ENCODE measurements at places on chromosomes 2 and 18.
A peak's percentile ranks its signal among the peaks of the same experiment; 100 is the strongest.

DNA sequence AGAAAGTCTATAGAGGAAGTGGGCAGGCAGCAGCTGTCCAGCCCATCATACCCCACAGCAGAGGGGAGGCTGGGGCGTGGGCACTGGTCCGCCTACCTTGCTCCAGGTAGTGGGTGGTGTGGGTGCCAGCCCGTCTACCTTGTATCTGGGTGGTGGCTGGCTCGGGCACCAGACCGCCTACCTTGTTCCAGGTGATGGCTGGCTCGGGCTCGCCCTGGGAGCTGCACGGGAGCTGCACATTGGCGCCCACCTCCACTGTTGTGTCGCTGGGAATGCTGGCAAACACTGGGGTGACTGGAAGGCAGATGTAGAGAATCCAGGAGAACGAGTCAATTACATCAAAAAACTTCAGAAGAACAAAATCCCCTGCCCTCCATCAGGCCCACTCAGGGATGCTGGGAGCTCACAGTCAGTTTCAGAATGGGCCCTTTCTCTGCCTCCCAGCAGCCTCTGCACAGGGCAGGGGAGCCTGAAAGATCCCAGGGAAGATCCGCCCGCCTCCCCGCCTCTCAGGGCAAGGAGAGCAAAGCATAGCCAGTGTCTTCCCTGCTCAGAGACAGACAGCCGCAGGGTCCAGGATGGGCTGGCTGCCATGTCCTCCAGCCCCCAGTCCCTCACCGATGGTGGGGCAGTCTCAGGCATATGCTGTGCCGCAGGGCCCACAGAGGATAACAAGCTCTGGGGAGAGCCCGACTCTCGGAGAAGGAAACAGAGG is 82.3 kb downstream of the PXDN start:
- no peak for DNase-seq

DNA sequence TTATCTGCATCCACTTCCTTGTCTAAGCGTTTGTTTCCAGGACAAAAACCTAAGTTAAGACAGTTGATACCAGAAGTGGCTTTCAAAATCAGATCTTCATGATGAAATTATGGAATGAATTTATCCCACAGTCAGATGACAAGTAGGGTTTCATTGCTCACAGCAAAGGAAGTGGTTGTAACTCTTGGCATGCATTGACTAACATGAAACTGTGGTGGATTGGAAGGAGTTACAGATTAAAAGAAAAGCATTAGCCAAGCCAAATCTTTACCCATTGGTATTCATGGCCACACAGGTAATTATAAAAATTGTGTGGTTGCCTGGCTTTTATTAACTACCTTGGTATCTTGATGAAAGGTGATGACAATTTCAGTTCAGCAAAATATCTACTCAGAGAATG is 438.0 kb upstream of the NXPH2 start:
- no peak for DNase-seq

DNA sequence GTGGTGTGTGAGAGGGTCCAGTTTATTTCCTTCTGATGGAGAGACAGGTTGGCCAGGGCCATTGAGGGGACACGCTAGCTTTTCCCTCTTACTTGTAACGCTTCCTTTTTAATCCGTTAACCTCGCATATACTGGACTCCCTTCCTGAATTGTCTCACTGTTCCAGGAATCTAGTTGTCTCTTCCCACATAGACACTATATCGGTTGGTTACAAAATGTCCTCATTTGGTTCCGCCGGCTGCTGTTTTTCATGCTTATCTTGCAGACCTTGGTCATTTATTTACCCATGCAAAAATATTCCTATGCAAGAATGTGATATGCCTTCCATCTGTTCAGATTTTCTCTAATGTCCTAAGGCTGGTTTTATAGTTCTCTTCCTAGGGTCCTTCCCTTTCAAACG is 35.0 kb downstream of the NEURL3 start:
- DNase-seq, result no peak

DNA sequence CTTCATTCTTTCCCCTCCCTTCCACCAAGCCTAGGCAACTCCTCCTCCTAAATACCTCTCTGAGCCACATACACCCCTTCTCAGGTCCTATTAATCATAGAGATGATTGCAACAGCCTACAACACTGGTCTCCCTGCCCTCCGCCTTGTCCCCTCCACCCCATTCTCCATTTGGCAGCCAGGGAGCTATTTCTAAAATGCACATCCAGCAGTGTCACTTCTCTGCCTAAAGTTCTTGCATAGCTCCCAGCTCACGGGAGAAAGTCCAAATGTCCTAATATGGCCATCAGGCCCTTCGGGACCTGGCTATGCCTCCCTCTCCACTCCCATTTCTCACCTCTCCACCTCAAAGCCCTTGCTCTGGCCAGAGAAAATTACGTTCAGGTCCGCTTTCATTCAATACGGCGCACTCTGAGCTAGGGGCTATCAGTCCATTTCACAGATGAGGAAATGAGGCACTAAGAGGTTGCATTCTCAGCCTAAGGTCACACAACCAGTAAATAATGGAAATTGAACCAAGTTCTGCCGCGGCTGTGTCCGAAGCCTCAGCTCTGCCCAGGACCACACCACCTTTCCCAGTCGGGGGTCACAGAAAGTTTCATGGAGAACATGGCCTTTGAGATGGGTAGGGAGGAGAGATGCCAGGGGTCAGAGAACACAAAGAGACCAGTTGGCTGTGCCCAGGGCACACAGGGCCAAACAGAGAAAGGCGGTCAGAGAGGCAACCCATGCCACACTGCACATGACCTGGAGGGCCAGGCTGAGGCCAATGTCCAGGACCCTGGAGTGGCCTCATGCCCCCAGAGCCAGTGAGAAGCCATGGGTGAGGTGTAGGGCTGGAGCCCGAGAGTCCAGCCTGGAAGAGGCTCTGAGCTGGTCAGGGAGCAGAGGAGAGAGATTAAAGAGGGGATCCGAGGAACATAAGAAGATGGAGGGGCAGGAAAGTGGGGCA is 72.8 kb downstream of the TNS1 start:
- peak; percentile 71 for DNase-seq

GRCh38 chr2:43345872-43346271 is 119.5 kb upstream of the ZFP36L2 start:
- DNase-seq, result no peak

- no peak for DNase-seq
Measured at GRCh38 chr18:54089749-54090459, 134.6 kb downstream of the MBD2 start.

DNA sequence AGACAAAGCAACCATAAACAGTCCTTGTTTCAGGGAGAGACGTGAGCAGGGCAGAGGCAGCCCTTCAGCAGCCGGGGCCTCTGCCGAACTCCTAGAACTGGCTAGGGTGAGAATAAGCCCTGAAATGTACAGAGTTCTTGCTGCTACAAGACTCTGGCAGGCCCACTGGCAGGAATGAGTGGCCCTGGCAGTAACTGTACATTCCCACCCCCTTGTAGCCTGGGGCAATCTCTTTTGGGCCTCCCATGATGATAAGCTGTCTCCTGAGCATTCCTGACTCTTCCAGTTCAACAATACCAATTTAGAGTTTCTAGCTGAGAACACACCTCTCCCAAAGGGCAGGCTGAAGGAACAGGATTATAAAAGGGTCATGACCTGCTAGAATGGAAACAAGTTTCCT is 54.3 kb downstream of the HAUS1 start:
- DNase-seq, result no peak

GRCh38 chr2:173231042-173231441 is 123.6 kb upstream of the CDCA7 start:
- peak; percentile 99 for DNase-seq

DNA sequence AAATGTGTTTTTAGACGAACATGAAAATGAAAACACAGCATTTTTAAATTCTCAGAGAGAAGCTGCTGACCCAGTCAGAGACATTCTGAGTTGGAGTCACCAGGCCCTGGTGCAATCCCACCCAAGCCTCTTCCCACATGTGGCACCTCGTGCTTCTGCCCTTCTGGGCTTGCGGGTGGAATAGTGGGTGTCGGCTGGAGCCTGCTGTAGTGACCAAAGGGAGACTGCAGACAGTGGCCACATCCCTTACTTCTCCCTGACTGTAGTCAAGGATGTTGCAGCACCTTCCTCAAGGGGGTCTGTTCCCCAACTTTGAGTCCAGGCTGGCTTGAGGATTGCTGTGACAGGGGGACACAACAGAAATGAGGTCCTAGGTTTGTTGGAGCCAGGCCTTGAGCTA is 104.4 kb upstream of the GLI2 start:
- no peak for DNase-seq

DNA sequence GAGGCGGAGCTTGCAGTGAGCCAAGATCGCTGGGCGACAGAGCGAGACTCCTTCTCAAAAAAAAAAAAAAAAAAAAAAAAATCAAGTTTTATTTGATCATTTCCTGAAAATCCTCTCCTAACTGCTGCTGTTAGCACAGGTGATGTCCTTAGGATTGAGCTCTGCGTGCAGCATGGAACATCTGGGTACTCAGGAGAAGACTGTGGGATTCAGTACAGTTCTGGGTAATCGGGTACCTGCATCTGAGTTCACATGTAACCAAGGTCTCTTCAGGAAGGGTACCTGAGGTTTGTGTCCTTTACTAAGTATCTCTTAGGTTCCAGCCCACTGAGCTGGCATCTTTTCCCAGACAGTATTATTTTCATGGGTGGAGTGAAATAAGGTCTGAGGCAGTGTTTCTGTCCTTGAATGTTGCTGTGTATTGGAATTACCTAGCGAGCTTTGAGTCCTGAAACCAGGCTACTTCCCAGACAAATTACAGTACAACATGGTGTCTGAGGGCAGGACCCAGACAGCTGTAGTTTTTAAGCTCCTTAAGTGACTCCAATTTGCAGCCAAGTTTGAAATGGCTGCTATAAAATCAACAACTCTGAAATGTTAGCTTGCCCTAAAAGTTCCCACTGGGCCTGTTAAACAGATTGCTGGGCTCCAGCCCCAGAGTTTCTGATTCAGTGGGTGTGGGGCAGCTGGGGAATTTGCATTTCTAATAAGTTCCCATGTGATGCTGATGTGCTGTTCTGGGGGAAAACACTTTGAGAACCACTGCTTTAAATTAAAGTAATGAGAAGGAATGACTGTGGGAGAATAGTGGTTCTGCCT is 120.5 kb downstream of the PMAIP1 start:
- DNase-seq, result no peak

- no peak for DNase-seq
Measured at GRCh38 chr2:5677133-5677532, 15.1 kb upstream of the SOX11 start.

DNA sequence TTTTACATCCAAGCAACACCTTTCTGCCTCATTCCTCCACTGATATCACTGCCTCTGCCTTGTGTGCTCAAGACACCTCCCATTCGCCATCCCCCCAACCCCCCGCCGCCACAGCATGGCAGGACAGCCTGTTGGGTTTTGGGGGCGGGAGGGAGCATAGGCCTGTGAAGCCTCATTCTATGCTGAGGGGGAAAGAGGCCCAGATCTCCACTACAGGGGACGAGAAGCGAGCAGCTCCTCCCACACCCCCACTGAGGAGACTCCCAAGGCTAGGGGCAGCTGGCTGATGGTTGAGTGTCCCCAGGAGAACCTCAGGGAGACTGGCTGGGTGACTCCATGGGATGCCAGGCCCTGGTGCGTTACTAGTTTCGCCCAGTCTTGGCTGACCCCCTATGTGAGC is 214.3 kb upstream of the SIX2 start:
- no peak for DNase-seq

DNA sequence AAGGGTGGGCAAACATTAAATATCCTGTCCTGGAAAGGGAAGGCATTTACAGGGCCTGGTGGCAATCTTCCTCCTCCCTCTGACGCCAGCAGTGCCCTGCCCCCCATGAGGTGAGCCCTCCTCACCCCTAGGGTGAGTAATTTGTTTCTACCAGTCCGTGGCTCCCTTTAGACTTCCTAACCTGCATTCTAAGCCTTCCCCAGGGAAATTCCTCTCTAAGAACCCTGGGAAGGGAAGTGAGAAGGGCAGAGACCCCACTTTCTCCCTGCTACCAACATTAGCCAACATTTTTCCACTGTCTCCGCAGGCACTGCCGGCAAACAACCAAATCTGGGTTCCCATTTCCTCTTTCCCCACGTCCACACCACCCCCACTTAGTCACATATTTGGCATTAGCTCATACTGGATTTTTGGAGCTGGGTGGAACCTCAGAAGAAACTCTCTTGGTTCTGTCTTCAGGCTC is 69.3 kb downstream of the NRP2 start:
- no peak for DNase-seq

DNA sequence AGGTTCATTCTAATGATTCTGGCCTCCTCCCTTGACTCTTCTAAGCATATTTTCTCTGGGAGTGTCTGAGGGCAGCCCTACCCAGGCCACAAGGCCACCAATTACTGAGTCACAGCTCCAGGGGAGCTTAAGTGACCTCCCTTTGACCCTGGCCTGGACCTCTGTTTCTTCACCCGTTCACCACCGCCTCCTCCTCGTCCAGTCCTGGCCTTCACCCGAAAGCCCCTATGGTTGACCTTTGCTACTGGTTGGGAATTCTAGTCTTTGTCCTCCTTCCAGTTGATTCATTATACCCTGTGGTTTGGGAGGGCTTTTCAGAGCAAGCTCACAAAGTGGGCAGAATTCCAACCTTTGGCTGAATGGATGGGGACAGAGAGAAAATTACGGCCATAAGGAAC is 72.6 kb downstream of the NRP2 start:
- no peak for DNase-seq

DNA sequence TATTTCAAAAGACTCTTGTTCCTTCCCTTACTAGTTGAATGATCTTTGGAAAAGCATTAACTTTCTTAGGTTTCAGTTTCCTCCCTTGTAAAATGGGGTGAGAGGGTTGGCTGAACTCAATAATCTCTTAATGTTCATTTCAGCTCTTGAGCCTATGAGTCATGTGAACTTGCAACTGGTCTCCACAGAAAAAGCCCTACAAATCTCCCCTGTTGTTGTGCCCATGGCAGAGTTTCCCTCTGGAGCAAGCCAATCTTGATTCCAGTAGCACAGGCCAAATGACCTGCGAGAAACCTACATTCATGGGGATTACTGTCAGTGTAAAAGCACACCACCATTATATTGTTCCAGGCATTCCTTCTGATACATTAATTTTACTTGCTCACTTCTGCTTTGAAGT is 388.9 kb downstream of the ALK start:
- DNase-seq, result no peak

DNA sequence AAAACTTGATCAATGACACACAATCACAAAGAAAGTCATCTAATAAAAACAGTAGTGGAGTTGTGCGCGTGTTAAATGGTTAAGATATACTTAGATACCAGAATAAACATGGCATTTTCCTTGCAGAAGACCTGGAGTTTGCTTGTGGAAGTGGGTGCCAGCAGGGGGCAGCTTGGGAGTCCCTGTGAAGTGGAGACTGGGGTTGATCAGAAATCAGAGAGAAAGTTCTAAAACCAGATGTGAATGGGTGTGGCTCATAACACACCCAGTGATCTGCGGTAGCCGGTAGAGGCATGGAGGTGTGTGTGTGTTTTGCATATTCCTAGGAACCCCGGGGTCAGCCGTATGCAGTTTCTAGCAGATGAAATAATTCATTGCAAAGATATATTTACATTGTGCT is 300.1 kb upstream of the TRIB2 start:
- DNase-seq, result no peak

GRCh38 chr2:232600053-232600773 is 33.2 kb upstream of the EFHD1 start:
- DNase-seq, result no peak
